Kidney capillary endothelial cell (primary cell): ENCODE measurements at places on chromosomes 16 and 17.

DNA sequence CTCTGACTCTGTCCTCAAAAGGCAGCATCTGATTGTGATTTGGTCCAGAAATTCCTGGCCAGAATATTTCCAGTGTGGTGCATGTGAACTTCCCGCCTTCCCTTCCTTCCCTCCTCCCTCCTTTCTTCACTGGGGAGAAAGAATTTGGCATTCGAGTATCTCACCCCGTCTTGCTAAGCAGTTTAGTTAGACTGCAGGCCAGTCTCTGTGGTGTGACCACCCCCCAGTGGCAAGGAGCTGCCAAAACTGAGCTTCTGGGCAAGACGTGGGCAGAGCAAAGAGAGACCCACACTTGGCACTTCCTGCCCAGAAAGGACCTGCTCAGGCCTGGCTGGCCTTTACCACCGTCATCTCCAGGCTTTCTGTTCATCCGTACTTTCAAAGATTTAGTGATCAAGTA lies 36.4 kb downstream of the SNX20 start:
- no peak for DNase-seq

- DNase-seq, result peak; percentile 65
Measured at GRCh38 chr17:83055911-83056582, 23.4 kb upstream of the METRNL start.

DNA sequence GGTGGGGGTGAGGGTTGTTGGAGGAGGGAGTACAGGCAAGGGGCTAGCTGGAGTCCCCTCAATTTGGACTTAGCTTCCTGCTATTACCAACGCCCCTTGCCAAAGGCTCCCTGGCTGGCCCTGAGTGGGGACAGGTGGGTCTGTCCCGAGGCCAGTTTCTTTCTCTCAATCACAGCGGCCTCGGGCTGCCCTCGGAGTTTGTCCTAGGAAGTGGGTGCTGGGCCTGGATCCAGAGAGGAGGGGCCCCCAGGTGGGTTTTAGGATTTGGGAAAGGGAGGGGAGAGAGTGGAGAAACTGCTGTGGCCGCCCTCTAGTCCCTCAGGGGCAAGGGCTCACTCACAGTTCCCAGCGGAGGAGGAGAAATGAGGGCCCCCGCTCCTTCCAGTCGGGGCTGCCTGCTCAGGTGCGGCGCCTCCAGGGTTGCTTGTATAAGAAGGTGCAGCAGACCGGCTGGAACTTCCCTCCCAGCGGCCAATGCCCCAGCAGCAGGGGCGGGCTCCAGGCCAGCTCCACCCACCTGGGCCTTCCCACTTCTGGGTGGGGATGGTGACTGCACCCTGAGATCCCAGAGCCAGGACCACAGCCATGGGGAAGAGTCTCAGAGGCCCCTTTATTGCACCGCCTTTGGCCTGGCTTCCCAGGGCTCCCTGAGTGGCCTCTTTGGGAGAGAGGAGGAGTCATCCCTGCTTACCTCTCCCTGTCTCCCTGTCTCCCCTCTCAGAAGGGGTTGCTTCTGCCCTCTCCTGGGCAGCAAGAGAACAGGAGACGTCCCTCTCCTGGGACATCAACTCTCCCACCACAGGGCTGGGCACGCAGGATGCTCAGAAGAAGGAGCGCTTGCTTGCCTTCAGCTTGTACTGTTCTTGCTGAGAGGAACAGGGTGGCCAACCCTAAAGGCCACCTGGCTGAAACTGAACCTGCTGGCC lies 112.0 kb upstream of the SMURF2 start:
- DNase-seq, result no peak

- DNase-seq, result no peak
Measured at GRCh38 chr17:28724500-28725165, 1.4 kb downstream of the TLCD1 start.

GRCh38 chr17:7579001-7579833 lies at the start of gene CD68:
Gene CD68, plus strand, starts transcription at chr17:7579638. Its CDS starts 40 bp downstream, at chr17:7579678.
- peak; percentile 96 for DNase-seq

- no peak for DNase-seq
Measured at GRCh38 chr17:65800655-65801054, 239.2 kb upstream of the AXIN2 start.

- peak; percentile 86 for DNase-seq
Measured at GRCh38 chr16:20866145-20866772, 33.9 kb downstream of the DCUN1D3 start.
